ENCODE measurements at places on chromosomes 2 and 18.
A peak's percentile ranks its signal among the peaks of the same experiment; 100 is the strongest.

DNA sequence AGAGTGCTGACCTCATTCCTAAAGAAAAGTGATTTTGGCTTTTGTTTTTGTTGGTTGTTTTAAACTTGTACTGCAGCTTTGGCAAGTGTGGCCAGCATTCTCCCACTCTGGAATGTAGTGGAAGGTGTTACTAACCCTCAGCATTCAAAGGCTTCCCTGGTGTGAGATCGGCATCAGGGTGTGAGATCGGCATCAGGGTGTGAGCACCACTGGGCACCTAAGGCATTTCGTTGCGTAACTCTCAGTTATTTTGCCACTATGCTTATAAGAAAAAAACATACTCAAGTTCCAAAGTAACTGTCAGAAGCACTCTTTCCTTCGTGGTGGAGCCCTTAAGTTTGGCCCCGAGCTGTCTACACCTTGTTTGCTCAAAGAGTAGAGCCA is 1.7 kb downstream of the CYBRD1 start:
- no peak for DNase-seq

DNA sequence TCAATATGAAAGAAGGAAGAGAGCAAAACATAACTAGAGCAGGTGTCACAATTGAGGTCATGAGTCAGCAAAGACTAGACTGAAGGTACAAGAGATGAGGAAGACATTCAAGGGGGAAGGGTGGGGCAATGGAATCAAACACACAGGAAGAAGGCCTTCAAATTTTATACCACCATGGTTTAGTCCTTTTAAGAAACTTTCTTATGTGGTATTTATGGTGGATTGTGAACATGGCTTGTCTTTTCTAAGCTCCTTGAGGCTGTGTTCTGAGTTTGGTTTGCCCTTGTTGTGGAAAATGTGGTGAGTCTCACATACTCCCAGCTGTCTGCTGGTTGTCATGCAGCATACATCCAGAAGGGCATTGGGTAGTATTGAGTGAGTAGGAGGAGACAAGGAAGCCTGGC is 62.1 kb downstream of the NABP1 start:
- no peak for DNase-seq

DNA sequence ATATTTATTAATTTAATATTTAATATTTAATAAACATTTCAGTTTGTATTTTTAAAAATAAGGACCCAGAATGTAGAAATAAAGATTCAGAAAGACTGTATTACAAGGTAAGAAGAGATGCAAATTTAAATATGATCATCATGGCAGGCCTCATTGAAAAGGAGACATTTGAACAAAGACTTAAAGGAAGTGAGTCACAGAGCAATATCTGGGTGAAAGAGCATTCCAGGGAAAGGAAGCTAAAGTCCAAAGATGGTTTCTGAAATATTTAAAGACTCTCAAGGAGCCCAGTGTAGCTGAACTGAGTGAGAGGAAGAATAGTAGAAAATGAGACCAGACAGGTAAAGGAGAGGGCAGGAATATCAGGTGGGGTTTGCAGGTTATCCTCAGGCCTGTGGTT is 5.9 kb downstream of the SCYGR4 start:
- DNase-seq, result no peak

DNA sequence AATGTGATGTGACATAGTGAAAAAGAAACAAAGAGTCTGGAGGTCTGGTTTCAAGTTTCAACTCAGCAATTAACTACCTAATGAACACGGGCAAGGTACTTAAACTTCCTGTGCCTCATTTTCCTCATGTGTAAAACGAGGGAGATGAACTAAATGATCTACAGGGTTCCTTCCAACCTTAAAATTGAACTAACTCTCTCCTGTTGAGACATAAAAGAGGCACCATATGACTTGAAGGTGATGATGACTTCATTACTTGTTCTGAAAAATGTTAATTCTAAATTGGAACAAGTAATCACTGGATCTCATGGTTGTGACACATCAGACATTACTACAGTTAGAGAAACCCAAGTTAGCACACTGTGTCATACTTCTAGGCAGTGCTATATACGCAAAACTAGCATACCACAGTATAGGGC is 8.9 kb upstream of the REL start:
- no peak for DNase-seq

- DNase-seq, result no peak
Observed at GRCh38 chr2:206657087-206657486, 14.8 kb downstream of the FAM237A start.

DNA sequence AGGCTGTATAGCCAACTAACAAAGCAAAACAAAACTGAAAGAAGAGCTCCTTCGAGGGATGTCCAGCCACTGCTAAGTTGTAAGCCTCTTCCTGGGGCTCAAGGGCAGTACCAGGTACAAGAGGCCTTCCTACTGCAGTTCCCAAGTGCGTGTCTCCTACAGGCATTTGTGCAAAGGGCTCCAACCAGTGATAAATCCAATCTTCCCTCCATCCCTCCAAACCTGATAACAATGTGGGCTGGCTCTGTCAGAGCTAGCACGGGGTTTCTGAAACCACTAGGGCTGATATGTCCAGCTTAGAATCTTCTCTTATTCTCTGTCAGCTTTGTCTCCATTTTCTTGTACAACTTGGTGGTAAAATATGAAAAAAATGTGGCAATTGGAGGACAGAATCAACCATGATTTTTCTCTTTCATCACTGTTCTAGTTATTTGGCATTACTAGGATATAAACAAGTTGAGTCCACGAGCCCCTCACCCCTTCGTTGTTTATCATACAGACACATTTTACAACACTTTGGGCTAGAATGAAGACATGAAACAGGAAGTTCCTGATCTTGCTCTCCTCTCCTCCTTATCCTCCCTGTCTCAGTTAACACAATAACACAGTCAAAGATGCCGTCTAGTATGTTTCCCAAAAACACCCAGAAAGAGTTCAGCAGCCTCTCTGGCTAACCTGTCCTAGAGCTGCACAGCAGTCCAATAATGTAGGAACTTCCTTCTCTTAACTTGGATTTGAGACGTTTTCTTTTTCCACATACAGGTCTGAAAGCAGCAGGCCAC is 35.4 kb upstream of the WIPF1 start:
- no peak for DNase-seq

DNA sequence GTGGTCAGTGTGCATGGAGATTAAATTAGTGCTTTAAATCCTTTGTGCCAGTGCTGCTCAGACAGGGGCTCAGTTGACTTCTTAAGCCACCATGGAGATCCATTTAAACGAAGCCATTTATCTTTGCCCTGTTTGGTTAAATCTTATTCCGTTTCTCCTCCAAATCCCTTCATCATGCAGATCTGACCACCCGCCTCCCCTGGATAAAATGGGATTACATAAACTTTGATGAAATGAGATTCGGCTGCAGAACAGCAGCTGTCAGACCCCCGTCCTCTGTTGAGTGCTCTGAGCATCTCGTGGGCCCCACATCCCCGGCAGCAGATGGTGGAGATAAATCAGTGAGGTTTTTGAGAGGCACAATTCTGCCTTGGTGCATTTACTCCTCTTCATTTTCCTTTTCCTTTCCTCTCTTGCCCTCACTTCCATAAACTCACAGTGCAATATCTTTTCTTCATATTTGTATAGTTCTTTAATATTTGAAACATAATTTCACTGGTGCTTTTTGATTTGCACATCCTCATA is 84.4 kb upstream of the TWIST2 start:
- DNase-seq, result no peak

GRCh38 chr2:43174368-43174916 is 52.0 kb downstream of the ZFP36L2 start:
- no peak for DNase-seq

DNA sequence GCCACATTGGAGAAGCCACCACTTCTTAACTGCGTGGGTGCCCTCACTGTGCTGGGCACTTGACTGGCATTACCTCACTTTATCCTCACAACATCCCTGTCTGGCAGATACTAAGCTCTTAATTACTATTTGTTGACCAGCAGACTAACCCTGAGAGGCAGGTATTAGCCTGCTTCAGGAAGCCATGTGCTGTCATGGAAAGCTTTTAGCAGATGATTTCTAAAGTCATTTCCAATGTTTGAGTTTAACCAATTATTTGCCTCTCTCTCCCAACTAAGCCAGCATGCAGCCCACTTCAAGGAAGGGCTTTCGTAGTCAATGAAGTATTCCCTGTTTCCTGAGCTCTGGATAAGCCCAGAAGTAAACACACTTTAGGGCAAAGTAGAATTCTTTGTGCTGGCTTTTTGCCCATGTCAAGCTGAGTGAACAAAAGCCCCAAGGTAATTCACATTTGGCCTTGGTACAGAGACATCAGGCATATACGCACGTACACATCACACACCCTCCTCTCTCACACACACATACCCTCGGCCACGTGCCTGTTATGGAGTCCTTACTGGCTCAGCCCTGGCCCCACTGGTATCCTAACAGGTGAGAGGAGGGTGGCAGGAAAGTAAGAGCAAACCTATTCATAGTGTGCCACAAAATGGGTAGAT is 108.6 kb downstream of the C1D start:
- peak; percentile 97 for DNase-seq

- no peak for DNase-seq
Observed at GRCh38 chr2:212194396-212194795, 344.2 kb downstream of the ERBB4 start.

DNA sequence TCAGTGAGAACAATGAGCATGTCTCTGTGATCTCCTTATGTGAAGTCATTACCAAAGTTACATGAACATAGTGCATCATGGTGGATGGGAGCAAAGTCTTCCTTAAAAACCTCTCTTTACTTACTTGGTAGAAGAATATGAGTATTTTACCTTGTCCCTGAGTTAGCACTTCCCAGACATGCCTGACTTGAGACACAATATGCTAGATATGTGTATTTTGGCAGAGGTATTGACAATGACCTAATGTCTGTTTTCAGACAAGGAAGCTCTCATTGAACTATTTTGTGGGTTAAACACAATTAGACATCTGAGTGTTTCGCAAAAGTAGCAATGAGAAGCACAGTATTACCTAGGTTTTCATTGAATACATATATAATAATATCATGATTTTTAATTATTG is 99.1 kb upstream of the MC4R start:
- DNase-seq, result no peak

GRCh38 chr18:3264362-3264761 is 2.4 kb downstream of the MYL12B start:
- DNase-seq, result no peak

DNA sequence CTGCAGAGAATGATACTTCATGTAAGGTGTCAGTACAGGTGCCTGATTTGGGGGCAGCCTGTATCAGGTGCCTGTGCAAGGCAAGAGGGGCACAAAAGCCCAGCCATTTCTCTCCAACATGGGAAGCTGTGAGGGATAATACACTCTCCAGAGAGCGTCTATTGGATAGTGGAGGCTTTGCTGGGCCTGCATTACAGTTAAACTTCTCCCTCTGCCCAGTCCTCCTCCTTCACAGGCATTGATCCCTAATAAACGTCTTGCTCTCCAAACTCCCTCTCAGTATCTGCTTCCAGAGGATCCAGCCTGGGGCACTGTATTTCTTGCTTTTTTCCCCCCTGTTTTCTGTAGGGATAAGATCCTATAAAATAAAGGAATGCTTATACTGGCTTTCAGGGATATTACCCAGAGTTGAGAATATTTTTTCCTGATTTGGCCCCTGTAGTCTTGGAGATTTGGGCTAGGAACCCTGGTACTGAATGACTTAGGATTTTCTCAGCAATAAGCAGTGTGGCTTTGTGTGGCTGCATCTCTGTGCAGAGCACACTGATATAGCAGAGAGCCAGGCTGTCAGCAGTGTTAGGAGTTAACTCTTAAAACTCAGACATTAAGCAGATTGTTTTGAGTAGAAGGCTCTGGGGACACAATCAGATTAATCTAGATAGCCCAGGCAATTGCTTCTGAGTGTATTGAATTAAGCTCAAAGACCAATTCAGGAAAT is 330.6 kb downstream of the CYRIA start:
- no peak for DNase-seq

DNA sequence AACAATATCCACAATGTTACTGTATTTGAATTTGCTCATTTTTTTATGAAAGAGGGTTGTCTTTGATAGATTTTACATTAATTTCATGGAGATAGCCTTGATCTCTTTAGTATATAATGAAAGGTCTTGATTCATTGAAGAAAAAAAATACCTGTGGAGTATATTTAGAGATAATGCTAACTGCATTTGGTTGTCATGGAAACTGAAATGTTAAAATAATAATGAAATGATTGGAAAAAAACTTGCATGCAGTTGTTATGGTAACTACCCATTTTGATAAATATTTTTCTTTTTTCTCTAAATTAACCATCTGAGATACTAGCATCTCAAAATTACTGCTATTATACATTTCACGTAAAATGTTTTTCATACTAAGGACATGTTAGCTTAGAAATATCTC is 712.7 kb upstream of the FAM98A start:
- no peak for DNase-seq

DNA sequence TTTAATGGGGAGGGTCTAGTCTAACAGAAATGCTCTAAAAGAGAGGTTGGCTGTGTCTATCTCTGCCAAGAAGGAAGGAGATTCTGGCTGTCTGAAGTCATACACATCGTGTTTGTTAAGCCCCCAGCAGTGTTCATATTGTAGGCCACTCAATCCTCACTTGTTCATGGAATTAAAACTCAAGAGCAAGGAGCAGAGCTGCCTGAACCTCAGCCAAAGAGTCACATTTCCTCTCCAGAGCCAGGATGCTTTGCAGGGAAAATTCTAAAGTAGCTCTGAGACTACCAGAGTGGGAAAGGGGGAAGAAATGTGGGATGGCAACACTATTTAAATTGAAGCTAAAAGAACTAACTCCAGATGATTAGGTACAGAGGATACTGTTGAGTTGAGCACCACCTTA is 190.7 kb upstream of the CXCR4 start:
- peak; percentile 28 for DNase-seq

DNA sequence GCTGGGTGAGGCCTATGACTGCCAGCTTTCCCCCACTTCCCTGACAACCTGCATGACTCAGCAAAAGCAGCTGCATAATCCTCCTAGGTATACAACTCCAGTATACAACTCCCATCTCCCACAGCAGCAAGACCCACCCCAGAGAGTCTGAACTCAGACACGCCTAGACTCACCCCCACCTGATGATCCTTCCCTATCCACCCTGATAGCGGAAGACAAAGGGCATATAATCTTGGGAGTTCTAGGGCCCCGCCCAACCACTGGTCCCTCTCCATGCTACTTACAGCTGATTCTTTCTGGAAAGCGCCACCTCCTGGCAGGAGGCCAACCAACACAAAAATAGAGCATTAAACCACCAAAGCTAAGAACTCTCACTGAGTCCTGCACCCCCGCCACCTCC is 296.5 kb downstream of the DCC start:
- no peak for DNase-seq

DNA sequence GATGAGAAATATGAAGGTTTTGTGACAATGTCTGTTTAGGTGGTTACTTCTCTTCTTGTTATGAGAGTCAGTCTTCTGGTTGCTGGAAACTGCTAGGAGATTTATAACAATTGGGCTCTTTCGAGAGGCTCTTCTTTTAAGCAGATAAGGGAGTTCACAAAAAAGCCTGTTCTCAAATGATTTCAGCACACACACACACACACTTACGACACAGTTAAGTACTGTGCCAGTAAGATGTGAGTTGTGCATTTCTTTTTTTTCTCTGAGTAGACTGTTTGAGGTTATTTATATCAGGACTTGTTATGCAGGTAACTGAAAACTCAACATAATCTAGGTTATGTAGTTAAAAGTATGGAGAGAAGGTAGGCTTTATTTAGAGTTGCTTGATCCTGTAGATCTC is 49.8 kb downstream of the MSH2 start:
- DNase-seq, result no peak
